ENCODE measurements at places on chromosomes 2 and 18.

- no peak for DNase-seq
These were observed 16.3 kb upstream of the BOK start for GRCh38 chr2:241542278-241542605.

- no peak for DNase-seq
These were observed 130.7 kb downstream of the TMEM247 start for GRCh38 chr2:46610021-46610420.

DNA sequence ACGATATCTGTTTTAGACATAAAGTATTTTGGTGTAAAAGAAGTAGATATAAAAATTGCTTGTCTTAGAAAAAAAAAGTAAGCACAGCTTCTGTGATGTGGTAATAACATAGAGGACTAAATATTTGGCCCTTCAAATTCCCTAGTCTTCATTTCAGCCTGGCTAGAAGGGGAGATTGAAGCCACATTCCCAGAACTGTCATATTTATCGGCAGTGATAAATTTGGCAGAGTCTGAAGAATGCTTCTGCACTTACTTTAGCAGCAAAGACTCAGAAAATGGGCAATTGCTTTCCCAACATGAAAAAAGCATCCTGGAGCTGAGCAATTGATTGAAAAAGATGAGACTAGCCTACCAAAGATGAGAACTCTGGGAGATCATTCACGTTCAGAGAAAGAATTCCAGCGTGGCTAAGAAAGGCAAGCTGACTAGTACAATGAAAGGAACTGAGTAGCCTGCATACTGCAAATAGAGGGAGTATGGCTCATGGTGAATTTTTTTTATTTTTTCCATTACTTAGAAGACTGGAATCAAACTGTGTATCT, 278.7 kb upstream of the KLHL29 start:
- DNase-seq: no peak

DNA sequence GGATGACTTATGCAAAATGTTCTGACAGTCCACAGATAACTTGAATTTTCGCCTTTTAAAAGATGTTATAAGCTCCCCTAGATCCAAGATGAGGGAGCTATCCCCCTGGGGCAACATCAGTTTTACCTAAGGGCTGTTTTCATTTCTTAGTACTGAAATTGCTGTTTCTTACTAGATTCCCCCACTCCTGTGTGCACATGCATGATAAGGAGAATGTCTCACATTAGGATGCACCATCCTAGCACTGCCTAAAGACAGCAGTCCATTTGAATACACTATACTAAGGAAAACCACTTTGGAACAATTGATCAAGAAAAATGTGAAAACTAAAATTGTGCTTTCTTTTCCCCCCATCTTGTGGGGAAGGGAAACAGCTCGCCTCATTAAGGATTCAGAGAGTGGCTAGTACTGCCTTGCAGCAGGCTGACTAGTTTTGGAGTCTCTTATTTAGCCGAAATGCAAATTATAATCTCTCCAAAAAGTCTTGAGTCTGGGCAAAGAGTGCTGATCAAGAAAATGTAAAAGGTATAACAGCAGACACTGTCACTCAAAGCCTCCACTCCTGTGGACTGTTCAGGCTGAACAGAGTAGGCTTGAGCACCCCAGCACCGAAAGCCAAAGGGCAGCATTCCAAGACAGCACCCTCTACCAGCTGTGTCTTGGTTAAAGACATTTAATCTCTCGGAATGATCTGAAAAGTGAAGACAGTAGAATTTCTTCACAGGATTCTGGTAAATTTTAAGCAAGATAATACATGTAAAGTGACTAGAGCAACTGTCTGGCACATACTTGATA, 65.0 kb downstream of the ZNF385B start:
- no peak for DNase-seq

All from suprapubic skin (tissue), 4 donors.